ENCODE measurements at places on chromosomes 4 and X.

DNA sequence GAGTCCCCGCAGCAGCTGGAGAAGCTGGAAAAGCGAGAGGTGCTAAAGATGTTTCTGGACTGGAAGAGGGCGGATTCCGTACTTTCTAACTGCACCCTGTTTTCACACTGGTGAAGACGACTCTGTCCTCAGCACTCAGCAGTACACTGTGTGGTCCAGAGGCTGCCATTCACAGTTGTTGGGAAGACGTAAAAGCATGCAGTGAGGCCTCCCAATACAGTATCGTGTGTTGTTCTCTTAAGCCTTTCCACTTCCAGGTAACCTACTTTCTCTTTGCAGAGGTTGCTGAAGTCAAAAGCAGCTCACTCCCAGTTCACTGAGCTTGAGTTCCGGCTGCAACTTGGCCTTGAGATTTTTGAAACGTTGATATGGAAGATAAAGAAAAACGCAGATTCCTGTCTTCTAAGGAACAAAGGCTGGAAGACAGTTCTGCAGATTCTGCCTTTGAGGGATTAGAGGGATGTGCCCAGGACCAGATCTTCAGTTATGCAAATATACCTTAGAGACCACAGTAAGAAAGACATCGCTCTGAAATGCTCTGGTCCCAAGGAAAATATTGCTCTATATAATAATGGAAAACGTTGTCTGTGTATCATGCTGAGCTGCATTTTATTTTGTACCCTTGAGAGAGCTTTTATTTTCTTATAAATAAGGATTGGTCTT is 540.9 kb downstream of the TRIML1 start:
- DNase-seq = no peak

- DNase-seq = peak; percentile 68
These were observed 84.0 kb downstream of the PHKA2 start for GRCh38 chrX:18899796-18900380.

DNA sequence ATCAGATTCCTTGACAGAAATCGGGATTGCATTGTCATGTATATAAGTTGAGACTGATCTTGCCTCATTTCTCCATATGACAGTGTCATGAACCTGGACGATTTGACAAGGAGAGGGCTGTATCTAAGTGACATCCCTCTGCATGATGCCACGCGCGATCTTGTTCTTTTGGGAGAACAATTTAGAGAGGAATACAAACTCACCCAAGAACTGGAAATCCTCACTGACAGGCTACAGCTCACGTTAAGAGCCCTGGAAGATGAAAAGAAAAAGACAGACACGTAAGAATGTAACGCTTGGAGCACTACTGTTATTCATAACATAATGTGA is 40.9 kb downstream of the GUCY1B1 start:
- no peak for DNase-seq

DNA sequence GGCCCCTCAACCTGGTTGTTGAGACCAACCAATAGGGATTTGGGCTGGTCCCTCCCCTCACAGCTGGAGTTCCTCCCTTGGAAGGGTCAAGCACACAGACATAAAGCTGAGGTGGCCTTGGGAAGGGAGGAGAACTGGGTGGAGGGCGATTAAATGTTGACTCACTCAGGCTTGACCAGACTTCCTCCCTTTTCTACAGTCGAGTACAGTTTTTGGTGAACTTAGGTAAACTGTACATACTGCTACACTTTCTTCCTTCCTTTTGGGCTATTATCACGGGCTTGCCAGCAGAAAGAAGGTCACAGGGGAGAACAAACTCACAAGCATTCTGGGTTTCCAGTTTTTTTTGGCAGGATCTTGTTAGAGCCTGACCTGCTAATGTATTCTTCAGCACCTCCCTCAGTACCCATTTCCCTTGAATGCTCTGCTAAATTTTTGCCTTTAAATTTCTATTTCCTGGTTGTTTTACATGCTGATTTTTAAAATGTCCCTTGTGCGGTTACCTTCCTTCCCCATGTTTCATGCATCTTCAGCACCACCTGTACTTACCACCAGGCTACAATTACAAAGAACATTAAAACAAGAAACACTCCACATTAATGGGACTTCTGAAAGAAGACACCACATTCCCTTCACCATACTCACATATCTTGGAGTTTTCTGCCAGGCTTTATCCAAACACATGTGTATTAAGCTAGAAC is 135.2 kb upstream of the RASGEF1B start:
- DNase-seq = peak; percentile 67

DNA sequence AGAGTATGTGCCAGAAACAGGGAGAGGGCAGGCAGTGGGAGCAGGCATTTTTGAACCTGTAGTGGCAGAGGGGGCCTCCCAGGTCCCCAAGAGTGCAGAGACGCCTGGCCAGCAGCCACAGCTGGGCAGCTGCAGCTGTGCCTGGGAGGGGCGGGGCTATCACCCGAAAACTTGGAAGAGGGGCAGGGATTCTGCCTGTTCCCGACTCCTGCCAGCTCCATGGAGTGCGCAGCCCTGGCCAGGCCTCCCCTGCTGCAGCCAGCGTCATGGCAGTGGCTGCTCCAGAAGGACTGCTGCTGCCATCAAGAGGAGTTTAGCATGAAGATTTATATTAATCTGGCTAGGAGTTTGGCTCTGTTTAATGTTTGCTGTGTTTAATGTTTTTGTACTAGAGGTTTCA is 532.1 kb upstream of the PITX2 start:
- no peak for DNase-seq

GRCh38 chr4:55143858-55144257 is 18.5 kb upstream of the KDR start:
- no peak for DNase-seq

DNA sequence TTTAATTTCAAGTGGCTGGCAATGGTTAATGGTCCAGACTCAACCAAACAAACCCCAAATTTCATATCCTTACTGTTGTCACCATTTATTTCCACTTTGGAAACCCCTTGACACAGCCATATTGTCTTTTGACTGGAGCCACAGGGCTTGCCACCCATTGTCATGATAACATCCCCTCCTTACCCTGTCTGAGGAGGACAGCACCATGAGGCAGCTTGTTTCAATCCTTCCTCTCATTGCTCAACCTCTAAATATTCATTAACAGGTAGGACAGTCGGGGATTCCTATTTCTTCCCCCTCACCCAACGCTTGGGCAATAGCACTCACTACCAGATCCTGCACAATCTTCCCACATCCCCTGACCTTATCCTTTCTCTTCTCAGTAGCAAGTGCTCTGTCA is 92.1 kb downstream of the CEP135 start:
- DNase-seq = no peak

GRCh38 chr4:112736718-112737135 is 99.8 kb downstream of the LARP7 start:
- no peak for DNase-seq

GRCh38 chr4:184329235-184329634 is 111.6 kb upstream of the ENPP6 start:
- DNase-seq = peak; percentile 24

DNA sequence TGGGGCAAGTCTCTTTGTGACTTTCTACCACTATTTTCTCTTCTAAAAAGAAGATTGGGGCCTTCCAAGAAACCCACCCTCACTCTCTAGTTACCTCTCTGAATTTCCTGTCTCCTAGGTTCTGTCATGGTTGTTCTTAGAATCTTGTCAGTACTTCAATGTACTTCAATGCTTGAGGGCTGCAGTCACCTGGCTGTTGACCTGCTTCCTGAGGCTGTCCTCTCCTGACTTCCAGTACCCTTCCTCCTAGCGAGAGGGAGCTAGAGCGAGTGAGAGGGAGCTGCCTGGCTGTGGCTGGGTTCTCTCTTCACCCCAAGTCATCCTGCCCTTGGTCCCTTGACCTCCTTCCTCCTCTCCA is 17.7 kb downstream of the CD99L2 start:
- no peak for DNase-seq

DNA sequence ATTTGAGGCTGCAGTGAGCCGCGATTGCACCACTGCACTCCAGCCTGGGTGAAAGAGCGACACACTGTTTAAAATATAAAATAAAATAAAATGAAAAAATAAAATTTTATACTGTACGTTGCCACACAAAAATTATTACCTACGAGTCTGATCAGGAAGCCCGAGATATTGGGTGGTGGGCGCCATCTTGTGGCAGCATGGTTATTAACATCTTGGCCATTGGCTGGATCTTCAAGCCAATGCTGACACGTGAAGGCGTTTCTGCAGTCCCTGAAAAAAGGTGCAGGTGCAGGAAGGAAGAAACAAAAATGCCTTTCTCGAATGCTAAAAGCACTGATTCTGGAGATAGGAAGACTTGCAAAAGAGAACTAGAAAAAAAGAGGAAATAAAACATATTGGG is 4.9 kb upstream of the TLR8 start:
- peak; percentile 87 for DNase-seq

DNA sequence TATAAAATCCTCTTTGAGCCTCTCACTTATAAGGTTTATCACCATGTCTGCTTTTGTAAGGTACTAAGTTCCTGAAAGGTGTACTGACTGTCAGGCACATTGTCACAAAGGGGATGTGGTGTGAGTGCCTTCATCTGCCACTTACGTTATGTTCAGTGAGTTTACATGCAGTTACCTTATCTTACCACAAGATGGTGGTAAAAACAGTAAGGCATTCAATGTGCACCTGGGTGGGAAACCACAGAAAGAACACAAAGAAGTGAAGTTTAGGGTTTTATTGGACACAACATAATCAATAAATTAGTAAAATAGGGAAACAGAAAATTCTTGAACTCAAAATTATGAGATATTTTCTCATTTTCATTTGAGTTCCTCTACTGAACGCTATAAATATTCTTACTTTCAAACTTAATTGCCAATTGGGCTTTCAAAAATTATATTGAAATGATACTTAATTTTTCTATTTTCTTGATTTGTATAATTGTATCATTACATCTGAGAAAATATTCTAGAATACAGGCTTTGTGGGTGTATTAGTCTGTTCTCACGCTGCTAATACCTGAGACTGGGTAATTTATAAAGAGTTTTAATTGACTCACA is 650.8 kb downstream of the PCDH7 start:
- no peak for DNase-seq

DNA sequence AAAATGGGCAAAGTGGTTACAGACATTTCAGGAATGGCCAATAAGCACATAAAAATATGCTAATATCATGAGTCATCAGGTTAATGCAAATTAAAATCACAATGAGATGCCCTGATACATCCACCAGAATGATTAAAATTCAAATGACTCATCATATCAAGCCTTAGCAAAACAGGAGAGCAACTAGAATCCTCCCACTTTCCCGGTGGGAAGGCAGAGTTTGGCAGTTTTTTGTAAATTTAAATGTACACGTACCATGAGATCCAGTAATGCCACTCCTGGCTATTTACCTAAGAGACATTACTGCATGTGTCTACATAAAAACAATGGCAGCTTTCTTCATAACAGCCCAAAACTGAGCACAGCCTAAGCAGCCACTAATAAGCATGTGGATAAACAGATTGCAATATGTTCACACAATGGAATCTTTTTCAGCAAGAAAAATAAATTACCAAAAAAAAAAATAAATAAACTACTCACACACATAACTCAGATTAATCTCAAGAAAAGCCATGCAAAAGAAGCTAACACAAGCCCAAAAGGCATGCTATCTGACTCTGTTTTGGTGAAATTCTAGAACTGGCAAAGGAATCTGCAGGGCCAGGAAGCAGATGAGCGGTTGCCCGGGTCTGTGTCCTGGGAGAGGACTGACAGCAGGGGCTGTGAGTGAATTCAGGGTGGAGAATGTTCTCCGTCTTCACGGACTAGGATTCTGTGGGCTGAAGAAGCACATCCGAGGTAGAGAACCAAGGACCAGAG is 48.8 kb downstream of the AFAP1 start:
- no peak for DNase-seq

DNA sequence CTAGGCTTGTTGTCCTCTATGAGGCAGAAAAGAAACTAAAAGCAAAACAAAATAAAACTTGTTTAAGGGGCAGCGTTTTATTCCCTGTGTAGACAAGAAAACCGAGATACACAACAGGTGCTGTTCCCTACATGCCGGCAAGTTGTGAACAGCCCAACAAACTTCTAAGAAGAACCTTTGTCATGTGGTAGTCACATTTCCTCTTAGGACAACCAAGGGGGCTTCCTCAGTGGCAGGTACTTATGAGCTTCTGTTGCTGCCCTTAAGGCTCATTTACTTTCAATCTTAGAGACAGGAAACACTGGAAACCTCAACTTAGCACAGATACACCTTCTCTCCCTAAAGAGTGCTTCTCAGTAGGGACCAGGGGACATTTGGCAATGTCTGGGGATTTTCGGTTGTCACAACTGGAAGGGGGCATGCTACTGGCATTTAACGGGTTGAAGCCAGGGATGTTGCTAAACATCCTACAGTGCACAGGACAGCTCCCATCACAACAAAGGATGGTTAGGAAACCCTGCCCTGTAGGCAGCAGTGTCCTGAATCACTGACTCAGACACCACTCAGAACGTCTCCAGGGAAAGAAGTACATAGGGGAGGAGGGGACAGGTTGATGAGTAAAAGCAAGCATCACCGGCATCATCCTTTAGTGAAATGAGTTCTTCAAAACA is 111.0 kb downstream of the ASB9 start:
- no peak for DNase-seq

GRCh38 chr4:189049682-189050081 is 891.0 kb upstream of the FRG1 start:
- no peak for DNase-seq

DNA sequence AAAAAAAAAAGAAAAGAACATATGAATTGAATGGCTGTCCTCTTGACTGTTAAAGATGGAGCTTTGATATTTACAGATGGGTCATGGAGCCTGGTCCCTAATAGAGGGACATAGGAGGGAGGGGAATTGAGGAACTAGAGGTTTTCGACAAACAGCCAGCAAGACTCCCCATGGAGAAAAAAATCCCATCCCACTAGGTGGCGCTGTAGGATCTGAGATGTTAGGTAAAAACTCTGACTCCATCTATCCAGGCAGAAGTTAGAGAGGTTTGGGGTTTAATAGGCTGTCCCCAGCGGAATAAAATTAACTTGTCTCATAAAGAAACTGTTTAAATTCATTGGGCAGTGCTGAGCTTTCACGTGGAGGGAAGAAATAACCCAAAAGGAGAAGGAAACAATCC is 45.9 kb downstream of the HMGB2 start:
- DNase-seq = peak; percentile 91

GRCh38 chr4:44149282-44149681 is 299.3 kb downstream of the KCTD8 start:
- DNase-seq = no peak

DNA sequence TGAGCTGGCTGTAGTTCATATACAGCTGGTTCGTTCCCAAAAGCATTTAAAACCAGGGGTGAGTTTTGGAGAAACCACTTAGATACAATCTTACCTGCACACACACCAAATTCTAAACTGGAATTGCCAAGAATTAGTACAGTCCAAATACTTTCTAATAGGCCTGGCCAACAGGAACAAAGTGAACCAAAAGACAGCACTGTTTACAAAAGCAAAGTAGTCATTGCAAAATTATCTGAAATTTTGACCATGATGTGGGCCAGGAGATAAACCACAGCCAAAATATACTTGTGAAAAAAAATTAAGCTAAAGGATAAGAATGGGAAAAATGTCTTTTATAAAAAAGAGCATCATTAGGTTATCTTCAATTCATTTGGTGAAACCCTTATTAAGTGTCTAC is 37.9 kb upstream of the NAP1L5 start:
- DNase-seq = no peak

GRCh38 chrX:6227453-6227835 is 1.2 kb downstream of the NLGN4X start:
- peak; percentile 48 for DNase-seq

- DNase-seq = peak; percentile 91
These were observed 10.9 kb upstream of the CLTRN start for GRCh38 chrX:15675490-15675921.

Data from endodermal cell (in vitro differentiated cells).